ENCODE measurements at places on chromosomes 3 and 15.

DNA sequence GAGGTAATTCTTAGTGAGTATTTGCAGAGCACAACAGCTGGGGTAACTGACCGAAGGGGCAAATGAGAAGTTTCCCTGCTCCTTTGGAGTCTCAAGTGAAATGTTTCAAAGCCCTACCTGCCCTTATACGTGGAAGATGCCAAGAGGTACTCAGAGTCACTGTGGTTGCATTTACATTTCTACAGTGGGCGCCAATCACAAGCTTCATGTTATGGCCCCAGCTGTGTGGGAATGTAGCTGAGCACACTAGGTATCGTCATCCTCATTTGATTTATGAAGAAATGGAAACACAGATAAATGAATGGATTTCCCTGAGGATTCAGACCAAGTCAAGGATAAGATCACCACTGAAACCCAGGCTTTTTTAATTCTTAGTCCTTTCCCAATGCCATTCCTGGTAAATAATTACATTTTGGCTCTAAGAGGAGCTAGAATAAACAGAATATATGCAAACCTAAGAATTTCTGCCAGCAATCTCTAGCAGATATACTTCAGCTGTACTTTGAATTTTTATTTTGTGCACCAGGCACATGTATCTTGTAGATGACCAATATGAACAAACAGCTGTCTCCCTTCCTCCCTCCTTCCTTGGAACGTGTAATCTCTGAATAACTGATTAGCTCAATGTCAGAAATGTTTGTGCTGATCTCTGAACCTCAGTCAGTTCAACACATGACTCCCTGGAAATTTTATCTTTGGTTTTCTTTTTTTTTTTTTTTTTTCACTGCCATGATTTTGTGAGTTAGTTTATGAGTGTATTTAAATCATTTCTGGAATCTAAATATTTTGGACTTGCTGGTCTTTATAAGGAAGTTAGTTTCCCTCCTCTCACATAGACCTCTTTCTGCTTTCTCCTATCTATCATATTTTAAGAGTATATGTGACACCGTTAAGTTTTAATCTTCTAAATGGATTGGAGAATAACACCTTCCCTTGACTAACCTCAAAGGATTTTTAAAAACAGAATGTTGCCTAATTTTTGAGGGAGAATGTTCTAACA, 69.2 kb downstream of the MAP2K5 start:
- DNase-seq: no peak

DNA sequence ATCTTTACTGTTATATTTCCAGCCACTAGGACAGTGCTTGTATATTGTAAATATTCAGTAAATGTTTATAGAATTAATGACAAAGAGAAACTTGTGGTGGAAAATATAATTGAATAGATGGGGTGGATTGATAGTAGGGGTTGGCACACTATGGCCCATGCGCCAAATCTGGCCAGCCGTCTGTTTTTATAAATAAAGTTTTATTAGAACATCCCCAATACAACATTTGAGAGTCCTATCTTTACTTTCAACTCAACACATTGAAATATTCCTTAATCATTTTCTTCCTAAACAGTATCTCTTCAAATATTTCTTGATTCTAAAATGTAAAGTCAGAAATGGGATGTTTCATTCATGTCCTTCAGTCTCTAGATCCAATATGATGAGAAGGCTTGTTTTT, 45.1 kb downstream of the VPS8 start:
- DNase-seq: no peak

- DNase-seq: peak; percentile 58
Measured at GRCh38 chr3:155805204-155805801, 775 bp downstream of the C3orf33 start.

GRCh38 chr15:41843571-41843970, 4.9 kb downstream of the PLA2G4B start:
- no peak for DNase-seq

GRCh38 chr3:17755836-17756235, 13.4 kb upstream of the TBC1D5 start:
- DNase-seq: no peak

- no peak for DNase-seq
Measured at GRCh38 chr3:9301798-9302197, 52.4 kb upstream of the SRGAP3 start.

GRCh38 chr3:10468613-10469354, 36.6 kb downstream of the ATP2B2 start:
- DNase-seq: no peak

GRCh38 chr3:28989646-28990089, 291.2 kb upstream of the RBMS3 start:
- DNase-seq: no peak

- DNase-seq: no peak
Measured at GRCh38 chr15:78063217-78063616, 14.3 kb downstream of the TBC1D2B start.

DNA sequence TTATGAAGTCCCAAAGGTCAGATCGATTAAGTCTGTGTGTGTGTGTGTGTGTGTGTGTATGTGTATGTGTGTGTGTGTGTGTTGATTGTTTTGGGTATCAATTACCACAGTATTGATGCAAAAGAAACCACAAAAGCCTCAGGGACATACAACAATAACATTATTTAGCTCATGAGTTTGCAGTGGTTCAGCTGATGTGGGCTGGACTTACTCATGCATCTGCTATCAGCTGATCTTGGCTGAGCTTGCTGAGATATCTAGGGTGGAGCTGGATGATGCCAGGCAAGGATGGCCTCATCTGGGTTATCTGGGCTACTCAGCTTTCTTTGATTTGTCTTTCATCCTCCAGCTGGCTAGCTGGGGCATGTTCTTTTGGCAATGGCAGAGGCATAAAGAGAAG, 82.4 kb upstream of the PRR23C start:
- DNase-seq: no peak

GRCh38 chr15:62391641-62392262, 226.7 kb upstream of the C2CD4B start:
- peak; percentile 72 for DNase-seq

- no peak for DNase-seq
Measured at GRCh38 chr15:93881310-93881709, 350.1 kb upstream of the MCTP2 start.

DNA sequence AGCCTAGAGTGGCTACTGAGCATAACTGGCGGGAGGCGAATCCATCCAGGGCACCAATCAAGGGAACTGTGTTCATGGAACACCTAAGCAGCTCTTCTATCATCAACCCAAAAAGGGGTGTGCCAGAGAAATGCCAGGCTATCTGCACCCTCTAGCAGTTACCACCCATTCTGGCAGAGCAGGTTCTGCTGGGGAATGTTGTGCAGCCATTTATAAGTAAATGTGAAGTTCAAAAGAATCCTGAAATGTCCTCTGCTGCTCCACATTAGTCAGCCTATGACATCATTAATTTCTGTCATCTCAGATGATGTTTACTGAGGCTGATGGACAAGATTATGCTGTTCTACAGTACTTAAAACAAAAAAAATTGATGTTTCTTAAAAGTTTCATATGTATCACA, 7.7 kb downstream of the SKIC8 start:
- DNase-seq: no peak

GRCh38 chr3:108389372-108389771, 93.0 kb downstream of the HHLA2 start:
- DNase-seq: no peak

DNA sequence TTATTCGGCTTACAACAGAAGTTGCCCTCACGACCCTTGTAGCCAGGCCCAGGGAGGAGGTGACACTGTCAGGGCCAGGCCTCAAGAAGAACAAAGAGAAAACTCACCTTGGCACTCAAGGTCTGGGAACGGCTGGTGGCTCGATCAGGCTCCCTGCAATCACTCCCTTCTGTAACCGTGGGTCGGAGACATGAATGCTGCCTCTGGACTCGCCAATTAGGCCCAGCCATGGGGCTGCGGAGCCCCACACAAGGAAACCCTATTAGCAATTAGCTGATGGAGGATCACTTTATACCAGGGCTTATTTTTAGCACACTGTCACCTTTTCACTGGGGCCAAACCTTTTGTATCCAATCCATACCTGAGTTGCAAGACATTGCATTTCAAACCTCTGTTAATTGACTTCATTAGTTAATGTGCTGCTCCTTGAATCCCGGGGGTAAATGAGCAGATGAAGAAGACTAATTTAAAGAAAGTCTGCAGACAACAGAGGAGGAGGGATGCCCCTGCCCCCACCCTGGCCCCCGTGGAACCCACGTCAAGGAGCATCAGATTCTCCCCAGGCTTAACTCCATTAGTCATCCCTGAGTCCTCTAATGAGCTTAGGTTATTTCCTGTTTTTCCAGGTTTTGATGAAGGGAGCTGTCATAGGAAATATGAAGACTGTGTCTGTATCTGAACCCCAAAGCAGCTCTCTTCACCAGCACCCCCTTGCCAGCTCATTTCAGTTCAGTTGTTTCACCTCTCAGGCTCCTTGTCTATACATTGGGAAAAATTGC, 255.3 kb downstream of the RORA start:
- DNase-seq: no peak

- DNase-seq: no peak
Measured at GRCh38 chr3:71299160-71299559, 284.4 kb downstream of the FOXP1 start.

- no peak for DNase-seq
Measured at GRCh38 chr3:113594066-113594465, 61.7 kb downstream of the SIDT1 start.

GRCh38 chr15:99165956-99166689, 61.2 kb downstream of the SYNM start:
- no peak for DNase-seq

DNA sequence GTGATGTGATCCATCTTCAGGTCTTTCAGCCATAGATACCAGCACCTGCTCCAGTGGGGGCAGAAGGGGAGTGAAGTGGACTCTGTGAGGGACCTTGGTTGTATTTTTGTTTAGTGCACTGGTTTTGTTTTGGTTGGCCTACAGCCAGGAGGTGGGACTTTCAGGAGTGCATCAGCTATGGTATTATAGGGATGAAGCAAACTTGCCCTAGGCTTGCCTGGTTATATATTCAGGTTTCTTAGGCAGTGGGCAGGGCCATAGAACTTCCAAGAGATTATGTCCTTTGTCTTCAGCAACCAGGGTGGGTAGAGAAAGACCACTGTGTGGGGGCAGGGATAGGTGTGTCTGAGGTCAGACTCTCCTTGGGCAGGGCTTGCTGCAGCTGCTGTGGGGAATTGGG, 337.3 kb upstream of the SGO1 start:
- DNase-seq: no peak

DNA sequence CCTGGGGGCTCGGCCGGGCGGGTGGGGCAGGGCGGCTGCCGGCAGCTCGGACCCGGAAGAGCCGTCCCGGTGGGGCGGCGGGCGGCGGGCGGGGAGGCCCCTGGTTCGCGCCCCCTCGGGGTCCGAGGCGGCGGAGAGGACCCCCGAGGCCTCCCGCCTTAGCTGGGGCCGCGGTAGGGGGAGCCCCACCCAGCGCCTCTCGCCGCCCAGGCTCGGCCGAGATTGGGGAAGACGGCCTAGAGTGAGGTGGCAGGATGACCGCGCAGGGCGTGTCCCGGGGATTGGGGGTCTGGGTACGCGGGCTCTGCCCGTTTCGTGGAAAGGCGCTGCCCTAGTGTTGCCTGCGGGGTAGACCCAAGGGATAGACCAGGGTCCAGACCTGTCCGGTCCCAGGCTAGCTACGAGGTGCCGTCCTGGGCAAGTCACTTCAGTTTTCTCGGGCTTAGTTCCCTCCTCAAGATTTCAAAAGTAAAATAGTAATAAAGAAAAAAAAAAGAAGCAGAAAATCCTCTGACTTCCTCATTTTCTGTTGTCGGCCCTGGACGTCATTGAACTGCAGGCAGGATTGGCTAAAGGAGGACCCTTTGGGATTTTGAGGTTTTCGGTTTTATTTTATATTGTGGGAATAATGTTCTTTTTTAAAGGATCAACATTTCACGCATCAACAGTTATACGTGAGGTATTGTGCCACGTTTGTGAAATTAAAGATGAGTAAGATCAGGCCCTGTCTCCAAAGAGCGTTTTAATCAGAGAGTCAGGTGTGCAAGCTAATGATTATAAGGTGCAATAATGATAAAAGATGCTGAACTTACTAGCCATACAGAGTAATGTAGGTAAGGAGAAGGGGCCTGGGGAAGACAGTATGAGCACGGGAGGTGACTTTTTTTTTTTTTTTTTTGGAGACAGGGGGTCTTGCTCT, 679 bp downstream of the IQGAP1 start:
- peak; percentile 79 for DNase-seq

GRCh38 chr3:105323274-105323599, 43.5 kb upstream of the ALCAM start:
- DNase-seq: no peak

DNA sequence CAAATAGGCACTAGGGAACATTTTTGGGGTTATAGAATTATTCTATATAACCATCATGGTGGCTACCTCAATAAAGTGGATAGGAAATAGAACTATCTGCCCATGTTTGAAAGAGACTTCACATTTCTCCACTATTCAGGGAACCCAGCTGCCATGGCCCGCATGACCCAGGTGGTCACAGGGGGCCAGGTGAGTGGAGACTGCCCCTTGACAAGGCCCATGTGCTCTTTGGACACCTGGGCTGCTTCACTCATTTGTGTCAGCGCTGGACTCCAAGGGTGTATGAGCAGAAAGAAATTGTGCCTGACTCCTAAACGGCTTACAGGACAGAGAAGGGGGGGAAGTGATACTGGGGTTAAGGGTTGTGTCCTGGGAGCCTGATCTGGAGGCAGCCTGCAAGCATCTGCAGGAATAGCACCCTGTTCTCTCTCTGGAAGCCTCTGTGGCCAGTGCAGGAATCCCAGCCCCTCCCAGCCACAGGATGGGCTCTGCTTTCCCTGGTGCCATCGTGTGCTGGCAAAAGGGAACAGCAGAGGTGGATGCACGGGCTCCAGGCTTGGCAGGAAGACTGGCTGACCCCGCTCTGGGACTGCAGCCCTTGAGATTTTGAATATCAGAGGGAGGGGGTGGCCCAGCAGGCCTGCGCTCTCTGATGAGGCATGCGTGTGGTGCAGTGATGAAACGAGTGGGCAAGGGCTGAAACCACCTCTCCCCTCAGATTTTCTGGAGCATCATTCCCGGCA, 9.1 kb upstream of the C3orf22 start:
- DNase-seq: no peak

DNA sequence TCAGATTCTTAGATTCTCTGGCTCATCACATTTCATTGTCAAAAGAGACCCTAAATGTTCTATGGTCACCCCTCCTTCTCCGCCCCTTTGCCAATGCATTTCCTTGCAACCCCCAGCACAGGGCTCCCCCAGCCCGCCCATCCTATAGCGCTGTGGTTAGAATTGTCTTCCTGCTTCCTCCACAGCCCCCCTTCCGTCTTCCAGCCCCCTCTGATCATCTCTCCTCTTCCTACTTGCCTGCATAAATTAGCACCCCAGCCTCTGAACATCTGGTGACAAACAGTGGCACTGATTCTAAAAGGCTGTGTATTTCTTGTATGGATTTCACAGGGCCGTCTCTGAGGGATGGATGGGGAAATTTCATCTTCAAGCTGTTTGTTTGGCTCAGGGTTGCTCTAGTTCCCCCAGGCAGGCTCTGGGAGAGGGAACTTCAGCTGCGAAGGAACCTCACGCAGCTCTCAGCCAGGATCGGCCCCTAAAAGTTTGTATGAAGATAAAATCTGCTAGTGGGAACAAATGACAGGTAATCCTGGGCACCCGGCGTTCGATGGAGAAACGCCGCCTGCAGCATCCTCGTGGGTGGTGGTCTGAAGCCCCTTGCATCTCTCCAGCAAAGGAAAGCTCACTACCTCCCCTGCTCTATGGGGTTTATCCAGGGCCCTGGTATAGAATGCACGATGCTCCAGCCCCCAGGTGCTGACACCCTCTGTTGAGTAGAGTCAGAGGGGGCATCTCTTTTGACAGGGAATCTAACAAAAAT, 83.0 kb downstream of the WNT7A start:
- no peak for DNase-seq

All from KBM-7 (cell line).